ENCODE measurements at places on chromosomes 7 and 10.

- no peak for DNase-seq
Observed at GRCh38 chr10:92153-92552, 43.1 kb upstream of the TUBB8 start.

DNA sequence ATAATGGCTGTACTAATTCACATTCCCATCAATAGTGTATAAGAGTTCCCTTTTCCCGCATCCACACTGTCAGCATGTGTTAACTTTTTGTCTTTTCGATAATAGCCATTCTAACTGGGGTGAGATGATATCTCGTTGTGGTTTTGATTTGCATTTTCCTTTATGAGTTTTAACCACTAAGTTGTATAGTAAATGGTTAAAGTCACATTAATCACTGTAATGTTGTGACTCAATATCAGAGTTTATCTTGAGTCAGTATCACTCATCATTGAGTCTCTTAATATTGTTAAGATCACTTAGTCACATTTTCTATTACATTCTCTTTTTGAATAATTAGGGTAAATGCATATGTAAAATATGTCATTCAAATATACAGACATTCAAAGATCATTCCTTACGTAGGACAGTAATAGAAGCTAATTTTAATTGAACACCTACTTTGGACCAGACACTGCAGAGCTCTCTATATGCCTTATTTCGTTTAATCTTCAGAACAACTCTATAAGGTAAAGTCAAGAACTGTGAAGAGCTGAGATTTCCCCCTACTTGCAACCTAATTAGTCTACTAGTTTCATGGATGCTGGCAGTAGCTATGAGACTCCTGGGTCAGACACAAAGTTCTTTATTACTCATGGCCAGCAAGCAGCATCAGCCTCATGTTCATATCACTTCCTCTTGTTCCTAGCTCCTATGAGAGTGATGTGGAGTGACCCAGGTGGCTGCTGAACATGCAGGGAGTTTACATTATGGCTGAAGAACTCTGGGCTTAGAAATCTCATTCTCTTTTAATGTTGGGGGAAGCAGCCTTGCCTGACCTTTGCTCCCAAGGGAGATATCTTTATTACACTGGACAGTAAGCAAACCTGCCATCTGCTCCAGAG, 30.5 kb downstream of the CREB5 start:
- no peak for DNase-seq

GRCh38 chr7:129947701-129948100, 5.1 kb downstream of the UBE2H start:
- DNase-seq = no peak

DNA sequence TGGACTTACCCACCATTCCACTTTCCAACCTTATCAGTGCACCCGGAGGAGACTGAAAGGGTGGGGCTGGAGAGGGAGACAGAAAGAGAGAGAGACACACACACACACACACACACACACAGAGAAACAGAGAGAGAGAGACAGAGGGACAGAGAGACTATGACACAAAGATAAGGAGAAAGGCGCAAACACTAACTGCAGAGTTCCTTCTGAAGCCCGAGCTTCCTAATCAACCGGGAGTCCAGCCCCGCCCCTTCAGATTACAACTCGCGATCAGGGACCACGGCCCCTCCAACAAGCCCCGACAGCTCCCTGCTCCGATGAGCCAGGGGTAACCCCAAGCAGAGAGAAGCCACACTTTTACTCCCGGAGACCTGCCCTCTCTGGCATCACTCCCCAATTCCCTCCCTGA, 499 bp downstream of the GAL3ST4 start:
- peak; percentile 73 for DNase-seq

All from endodermal cell (in vitro differentiated cells).